ENCODE measurements at places on chromosomes 5 and 9.

DNA sequence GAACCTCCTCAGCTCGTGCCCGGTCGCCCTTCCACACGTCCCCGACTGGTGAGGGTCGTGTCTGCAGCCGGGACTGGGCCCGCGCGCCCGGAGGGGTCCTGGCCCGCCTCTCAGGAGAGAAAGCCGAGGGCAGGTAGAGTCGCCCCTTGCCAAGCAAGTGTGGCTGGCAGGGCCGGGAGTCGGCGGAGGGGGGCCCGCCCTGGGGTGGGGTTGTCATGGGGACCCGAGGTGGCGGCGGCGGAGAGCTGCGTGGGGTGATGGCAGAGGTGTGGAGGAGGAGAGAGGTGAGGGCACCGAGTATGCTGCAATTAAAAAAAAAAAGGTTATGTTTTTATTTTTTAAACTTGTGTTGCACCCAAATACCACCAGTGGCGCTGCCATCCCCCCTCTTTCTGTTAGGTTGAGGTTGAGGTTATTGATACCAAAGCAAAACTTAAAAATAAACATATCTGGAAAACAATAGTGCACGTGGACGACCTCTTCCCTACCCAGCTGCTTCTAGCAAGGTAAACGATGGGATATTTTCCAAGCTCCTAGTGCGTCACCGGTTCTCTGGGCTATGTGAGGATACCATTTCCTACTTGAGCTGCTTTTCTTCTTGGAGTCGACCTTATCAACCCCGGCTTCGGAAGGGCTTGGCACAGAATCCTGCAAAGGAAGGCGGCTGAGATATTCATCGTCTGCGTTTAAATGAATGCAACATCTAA, 660 bp downstream of the SCAMP1 start:
- DNase-seq = peak; percentile 64

DNA sequence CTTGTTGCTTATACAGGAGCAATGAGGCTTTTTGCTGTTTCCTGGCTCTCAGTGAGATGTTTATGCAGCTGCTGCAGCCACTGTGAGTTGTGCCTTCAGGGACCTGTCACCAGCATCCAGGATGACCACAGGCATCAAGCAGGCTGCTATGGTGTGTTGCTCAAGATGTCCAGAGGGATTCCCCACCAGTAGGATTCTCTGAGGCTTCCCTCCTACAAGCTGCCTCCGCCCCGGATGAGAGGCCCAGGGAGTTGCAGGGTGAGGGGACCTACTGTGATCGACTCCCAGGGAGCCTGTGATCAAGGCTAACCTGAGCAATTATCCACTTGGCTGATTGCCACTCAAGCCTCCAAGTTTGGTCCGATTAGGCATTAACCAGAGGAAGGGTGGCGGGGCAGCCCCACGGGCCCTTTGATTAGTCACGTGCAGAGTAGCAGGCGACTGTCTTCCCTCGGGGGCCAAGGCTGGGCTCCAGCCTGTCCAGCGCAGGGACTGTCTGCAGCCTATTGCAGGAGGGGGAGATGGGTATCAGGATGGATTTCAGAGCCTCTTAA, 1.8 kb upstream of the FAT2 start:
- no peak for DNase-seq

DNA sequence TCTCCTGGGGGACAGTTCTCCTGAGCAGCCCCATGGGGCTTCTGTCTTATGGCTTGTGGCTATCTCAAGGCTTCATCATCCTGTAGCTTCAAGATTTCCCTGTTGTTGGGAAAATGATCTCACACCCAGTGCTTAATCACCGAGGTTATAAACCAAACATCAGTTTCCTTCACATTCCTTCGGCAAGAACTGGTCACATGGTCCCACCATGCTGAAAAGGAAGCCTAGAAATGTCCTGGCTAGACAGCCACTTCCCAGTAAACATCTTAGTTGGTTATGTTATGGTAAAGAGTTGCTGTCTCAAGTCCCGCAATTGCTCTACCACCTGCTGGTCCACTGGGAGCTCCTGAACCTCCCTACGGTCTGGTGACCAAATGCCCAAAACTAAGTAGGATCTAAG, 66.0 kb downstream of the RAB3C start:
- peak; percentile 20 for DNase-seq

DNA sequence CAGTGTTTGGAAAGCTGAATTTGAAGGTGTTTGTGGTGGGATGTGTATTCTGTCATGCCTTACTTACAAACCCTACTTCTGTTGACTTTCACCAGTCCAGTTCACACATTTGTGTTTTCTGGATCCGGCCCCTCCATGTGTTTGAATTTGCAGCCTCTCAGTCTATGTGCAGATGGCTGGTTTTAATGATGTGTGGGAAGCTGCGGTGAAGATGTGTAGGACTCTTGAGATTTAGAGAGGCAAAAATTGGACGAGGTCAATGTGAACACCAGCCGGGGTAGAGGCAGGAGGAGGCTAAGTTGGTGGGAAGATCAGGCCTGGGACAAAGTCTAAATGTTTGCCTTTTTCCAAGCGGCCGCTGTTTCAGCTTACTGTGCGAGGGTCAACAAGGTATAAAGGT, 115.4 kb upstream of the KLF9 start:
- no peak for DNase-seq

DNA sequence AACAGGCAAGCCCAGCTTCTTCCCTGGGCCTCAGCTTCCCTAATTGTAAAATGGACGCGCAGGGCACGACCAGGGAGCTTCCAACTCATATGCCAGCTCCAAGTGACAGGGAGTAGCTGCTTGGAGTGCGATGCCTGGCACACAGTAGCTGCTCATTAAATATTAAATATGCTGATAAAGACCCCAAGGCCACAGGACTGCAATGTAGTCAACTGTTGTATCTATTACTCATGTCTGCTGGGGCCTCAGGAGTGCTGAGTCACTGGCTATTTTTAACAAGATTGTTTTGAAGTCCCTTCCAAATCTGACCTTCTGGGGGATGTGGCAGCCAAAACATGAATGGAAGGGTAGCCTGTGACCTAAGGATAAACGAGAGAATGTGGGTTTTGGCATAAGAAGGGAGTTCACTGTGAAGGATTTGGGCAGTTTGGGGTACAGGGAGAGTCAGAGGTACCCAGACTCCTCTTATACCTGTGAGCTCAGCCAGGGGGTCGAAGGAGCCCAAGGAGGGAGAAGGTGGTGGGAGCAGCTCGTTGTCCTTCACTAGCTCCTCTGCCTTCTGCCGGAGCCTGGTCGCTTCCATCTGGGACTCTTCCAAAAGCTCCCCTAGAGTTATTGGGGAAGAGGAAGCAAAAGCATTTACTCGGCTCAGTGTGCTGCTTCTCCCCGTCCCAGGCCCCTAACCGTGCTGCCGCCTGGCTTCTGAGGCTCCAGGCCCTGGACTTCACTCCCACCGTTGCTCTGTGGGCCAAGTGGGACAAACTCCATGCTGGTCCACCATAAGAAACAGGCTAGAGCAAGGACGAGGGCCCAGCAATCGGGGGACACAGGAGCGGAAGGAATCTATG, 17.5 kb downstream of the TNIP1 start:
- DNase-seq = peak; percentile 93

DNA sequence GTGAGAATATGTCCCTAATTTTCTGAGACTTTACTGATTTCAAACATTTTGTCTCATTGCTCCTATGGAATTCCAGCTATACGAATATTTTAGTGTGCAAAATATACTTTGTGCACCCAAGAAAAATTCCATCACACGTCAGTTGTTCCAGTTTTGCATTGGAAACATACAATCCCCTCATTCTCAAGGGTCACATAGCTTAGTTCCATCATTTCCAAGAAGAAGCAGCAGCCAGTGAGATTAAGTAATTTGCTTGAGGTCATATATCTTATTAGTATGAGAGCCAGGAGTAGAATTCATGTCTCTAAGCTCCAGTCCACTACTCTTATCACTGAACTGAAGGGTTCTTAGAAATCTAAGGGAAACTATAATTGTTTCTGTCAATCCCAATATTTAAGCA, 746.7 kb upstream of the C9orf72 start:
- DNase-seq = no peak
